ENCODE measurements at places on chromosomes 3 and 15. TPM values are rescaled to one million over a fixed set of nuclear protein-coding genes. Genes with fewer than 3 reads are reported as not detected.

- DNase-seq = no peak
These were observed 470.5 kb upstream of the UBE2E2 start for GRCh38 chr3:22732641-22733040.

- no peak for DNase-seq
These were observed 33.9 kb upstream of the KIF23 start for GRCh38 chr15:69380100-69380725.

- DNase-seq = no peak
These were observed 47.5 kb upstream of the LIMD1 start for GRCh38 chr3:45546716-45547701.

GRCh38 chr15:25342629-25343028 lies 96.2 kb downstream of the UBE3A start:
- DNase-seq = no peak

DNA sequence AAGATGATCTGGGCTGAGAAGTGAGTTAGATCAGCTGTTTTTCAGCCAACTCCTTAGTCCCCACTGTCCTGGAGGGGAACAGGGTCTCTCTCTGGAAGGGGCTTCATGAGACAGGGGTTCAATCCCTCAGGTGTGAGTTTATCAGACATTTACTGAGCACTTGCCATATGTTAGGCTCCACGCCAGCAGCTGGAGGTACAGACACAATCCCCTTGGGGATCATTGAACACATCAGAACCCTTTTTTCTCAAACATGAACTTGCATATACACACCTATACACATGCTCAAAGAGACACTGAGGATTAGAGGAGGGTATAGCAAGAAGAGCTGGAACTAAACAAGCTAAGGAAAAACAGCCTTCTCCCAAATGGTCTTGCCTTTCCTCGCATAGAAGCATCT lies 5.5 kb upstream of the BMF start:
- no peak for DNase-seq

DNA sequence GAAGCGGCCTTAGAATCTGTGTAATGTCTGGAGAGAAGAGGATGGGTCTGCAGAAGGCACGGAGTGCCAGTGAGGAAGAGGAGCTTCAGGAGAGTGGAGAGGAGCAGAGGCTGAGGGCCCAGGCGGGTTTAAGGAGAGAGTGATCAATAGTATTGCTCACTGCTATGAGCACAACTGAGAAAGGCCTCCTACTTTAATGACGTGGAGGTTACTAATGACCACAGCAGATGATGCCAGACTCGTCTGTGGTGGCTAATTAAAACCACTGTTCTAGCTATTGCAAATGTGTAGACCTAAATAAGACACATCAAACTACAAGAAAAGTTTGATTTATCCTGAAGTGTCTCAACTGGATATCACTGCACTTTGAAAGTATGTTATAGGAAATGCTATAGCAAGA lies 33.2 kb downstream of the MTMR10 start:
- no peak for DNase-seq

GRCh38 chr3:29802057-29802456 lies 521.2 kb downstream of the RBMS3 start:
- DNase-seq = no peak

GRCh38 chr3:193874997-193875593 lies 260.9 kb upstream of the HES1 start:
- DNase-seq = no peak

Gene PDZRN3
- total RNA-seq = 61.6 TPM
